Left ventricle myocardium superior (tissue), 1 donor: ENCODE measurements at places on chromosomes 3 and 15. TPM values are rescaled to one million over a fixed set of nuclear protein-coding genes. Genes with fewer than 3 reads are reported as not detected.

The IL20RB gene
- 0.12 TPM for total RNA-seq

The SEMA3B gene
- total RNA-seq = 20.6 TPM

The USP50 gene
- not detected for total RNA-seq

The EXD1 gene
- total RNA-seq = not detected

The CKMT1A gene
- total RNA-seq = 0.22 TPM

The GOLGA8G gene
- not detected for total RNA-seq

The TTLL13 gene
- total RNA-seq = 0.20 TPM

The COL6A5 gene
- not detected for total RNA-seq

The PATL2 gene
- 3.0 TPM for total RNA-seq

The ZNF385D gene
- 2.8 TPM for total RNA-seq

The PP2D1 gene
- total RNA-seq = not detected

The BMF gene
- 3.2 TPM for total RNA-seq

The UROC1 gene
- total RNA-seq = not detected

The GOLGA6A gene
- not detected for total RNA-seq

The ITGB5 gene
- total RNA-seq = 109 TPM

The ATP13A5 gene
- not detected for total RNA-seq

The CAND2 gene
- total RNA-seq = 69.2 TPM

The CHRNB4 gene
- not detected for total RNA-seq

The GUCA1C gene
- total RNA-seq = 1.8 TPM

The PLOD2 gene
- 19.2 TPM for total RNA-seq

The INSYN1 gene
- 168 TPM for total RNA-seq

The CADPS gene
- total RNA-seq = 14.3 TPM

The DUOX2 gene
- total RNA-seq = 0.05 TPM

The LDHAL6B gene
- not detected for total RNA-seq

The SETD2 gene
- 28.7 TPM for total RNA-seq
